ENCODE measurements at places on chromosomes 3 and 15.

DNA sequence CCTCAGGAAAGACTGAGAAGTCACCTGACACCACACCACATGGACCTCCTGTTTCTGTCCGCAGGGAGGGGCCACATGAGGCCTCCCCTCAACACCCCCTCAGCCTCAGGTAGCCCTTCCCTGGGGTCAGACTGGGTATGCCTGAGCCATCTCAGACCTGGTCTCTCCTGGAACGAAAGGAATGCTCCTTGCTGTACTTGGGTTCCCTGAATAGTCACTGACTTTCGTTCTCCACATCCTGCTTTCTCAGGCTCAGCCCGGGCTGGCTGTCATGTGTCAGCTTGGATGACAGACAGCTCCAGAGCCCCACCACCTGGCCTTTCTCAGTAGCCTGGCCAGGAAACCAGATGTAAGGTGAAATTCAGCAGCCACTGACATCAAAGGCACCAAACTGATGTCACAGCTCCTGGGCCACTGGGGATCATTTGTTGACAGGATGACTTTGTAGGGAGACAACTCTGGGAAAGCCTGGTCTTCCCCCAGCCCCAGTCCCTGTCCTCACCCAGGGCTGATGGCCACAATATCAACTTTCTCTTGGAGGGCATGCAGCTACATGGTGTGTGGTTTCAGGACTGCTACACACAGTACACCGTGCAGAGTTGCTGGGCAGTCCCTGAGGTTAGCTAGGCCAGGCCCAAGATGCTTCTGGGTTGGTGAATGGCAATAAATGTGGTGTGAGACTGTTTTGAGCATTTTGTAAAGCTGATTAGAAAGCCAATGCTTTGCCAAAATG lies 141.4 kb upstream of the MRPS22 start:
- DNase-seq, result no peak

- DNase-seq, result no peak
Observed at GRCh38 chr3:187919048-187919447, 173.8 kb upstream of the BCL6 start.

DNA sequence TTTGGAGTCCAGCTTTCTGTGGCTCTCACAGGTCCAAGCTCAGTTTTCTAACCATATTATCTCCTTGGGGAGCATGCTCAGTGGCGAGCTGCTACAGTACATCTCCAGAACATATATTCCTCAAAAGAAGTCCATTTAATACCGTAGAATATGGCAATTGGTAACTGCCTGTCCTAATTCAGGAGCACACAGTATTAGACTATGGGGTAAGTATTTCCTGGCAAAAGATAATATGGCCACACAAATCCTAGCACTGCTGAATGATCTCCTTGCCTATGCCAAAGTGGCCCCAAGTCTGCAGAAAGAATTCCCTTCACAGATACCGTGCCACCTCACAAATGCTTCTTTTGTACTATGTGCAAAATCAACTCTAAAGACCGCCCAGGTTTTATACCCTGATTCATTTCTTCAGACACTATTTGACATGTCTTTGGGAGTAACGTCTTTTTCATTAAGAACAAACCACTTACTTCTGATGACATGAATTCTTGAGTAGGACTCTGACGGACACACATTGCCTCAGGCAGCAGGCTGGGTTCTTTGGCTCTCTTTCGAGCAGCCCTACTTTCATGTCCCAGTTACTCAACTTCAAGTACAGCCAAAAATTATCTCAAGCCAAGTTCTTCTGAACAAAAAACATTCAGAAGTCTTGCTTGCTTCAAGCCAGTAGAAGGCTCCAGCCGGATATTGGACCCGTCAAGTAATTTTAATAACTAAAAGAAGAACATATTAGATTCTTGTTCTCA lies 368.3 kb upstream of the DCBLD2 start:
- DNase-seq, result no peak

GRCh38 chr3:197463279-197463678 lies 92.5 kb downstream of the BDH1 start:
- DNase-seq, result no peak

DNA sequence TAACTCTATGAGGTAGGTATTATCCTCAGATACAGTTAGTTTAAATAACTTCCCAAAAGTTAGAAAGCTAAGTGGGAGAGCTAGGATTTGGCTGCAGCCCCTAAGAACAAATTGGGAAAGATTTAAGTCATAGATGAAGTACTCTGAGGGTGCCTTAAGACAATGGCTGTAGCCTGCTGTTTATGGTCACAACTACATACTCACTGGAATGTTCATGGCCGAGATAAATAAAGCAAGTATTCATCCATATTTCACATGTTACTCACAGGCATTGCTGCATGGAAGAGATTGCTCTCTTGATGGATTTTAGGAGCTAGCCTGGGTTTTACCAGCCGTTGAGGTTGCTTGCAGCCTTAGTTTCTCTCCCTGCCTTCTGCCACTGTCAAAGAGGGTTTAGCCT lies 145.0 kb downstream of the CMSS1 start:
- DNase-seq, result no peak

GRCh38 chr3:15708882-15709677 lies 88.7 kb downstream of the ANKRD28 start:
- DNase-seq, result no peak

DNA sequence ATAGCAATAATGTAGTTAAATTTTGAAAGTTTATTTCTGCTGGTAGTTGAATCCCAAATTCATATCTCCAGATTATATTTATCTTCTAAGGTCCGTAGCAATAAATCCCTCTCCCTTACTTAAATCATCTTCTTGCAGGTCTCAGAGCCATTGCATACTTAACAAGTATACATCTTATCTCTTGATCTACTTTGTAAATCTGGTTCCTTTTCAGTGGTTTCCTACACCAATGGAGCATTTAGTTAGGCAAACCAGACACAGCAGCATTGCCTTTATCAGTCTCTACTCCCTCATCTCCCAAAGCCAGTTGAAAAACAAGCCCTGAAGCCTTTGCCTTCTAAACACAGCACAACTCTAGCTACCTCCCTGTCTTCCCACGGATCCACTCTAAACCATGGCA lies 440.9 kb downstream of the CNTN6 start:
- no peak for DNase-seq

DNA sequence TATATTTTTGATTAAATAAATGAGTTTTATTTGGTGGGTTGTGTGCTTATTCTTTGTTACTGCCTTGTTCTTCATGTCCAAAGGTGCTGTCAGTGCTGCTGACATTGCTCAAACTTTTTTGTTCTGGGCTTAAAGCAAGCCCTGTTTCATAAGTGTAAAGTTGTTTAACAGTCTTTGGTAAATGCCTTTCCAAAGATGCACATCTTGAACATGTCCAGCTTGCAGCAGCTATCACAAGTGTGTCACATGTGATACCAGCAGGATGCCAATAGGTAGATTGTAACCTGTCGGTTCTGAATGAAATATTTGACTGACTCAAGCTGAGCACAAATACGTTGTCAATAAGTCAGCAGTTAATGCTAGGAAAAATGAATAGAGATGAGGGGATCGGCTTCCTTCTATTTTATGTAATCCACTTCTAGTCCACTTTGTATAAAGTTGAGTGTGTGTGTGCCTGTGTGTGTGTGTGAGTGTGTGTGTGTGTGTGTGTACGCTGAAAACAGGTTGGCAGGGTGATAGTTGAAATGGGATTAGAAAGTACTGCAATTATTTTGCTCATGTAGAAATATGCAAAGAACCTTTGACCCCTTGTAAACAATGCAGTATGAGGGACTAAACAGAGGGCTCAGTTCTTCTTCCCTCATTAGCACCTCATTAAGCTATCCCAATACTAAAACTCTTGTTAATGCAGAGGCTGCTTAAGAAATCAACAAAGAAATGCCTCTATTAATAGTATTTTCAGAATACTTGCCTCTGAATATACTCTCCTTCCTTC lies 986.5 kb downstream of the TUSC7 start:
- no peak for DNase-seq

DNA sequence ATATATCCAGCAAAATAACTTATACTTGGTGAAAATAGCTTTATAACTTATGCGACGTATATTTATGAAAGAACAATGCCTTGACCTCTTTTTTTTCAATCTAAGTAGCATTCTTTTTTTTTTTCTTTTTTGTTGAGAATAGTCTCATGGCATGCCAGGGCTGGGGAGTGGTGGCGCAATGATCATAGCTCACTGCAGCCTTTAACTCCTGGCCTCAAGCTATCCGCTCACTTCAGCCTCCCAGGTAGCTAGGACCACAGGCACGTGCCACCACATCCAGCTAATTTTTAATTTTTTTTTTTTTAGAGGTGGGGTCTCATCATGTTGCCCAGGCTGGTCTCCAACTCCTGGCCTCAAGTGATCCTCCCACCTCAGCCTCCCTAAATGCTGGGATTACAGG lies 43.5 kb downstream of the RAB8B start:
- no peak for DNase-seq

DNA sequence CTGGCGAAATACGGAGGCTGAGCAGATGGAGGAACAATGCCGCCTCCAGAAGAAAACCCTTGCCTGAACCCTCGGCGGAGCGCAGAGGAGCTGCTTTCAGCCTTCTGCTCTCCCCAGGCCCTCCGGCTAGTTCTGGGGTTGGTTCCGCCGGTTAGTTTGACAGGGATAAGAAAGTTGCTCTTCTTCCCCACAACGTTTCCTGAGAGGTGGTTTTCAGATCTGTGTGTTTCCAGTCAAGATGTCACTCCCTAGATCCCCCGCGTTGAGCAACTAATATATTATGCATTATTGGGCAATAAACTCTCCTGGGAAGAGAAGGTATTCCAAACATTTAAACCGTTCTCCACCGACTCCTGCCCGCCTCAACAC lies 551 bp downstream of the NLGN1 start:
- DNase-seq, result no peak

DNA sequence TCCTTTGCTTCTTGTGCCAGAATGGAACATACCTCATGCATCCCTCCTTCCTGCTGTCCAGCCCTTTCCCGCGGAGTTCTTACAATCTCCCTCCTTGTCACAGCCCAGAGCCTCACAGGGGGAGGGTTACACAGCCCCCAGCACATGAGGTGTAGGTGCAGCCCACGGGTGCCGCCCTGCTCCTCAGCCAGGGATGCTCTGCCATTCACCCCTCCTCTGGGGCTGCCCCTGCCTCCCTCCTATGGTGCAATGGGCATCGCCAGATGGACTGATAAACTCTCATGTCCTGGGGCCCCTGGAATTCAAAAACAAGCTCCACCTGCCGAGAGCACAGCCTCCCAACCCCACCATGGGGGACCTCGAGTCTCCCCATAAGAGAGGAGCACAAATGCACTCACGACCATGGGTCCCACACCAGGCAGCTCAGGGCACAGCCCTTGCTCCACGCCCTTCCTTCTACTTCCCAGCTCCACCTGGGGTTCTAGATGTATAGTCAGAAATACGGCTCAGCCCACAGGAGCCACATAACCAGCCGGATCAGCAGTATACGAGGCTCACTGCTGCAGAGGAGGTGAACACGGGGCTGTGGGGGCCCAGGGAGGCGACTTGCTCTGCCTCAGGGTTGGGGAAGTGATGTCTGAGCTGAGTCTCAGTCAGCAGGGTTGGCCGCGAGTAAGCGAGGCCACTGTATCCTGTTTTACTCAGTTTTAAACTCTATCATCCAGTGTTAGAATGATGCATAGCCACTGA lies 269.7 kb upstream of the LYSMD4 start:
- DNase-seq, result no peak

- no peak for DNase-seq
Observed at GRCh38 chr3:197023998-197024651, 5.5 kb downstream of the MELTF start.

- no peak for DNase-seq
Observed at GRCh38 chr3:73497646-73498406, 126.9 kb downstream of the PDZRN3 start.

- DNase-seq, result no peak
Observed at GRCh38 chr3:177333533-177334520, 136.5 kb upstream of the TBL1XR1 start.

- no peak for DNase-seq
Observed at GRCh38 chr3:126472277-126473006, 3.2 kb downstream of the ZXDC start.

DNA sequence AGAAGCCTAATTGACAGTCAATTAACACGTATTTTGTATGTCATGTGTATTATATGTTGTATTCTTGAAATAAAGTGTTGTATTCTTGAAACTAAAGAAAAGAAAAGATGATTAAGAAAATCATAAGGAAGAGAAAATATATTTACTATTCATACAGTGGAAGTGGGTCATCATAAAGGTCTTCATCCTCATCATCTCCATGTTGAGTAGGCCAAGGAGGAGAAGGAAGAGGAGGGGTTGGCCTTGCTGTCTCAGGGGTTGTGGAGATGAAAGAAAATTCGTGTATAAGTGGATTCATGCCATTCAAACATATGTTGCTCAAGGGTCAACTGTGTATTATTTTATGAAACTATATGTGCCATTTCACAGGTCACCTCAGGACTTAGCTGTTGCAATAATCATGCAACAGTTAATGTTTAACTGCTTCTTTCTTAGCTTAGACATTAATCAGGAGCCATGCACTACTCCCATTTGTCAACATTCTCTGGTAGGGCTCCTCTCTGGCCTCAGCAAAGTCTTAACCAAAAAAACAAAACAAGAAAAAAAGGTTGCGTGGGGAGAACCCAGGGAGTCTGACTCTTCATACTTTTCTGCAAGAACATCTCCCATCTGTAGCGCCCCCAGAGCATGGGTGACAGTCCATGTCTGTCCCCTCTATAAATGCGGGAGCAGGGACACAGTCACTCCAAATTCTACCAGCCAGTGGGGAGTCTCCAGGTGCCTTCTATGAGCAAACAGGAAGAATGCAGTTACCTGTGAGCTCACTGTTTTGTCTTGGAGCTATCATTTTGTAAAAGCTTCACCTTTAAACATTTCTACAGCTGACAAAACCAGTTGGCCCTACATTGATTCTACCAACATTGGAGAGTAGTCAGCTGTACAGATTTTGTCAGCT lies 19.9 kb upstream of the LRRC2 start:
- DNase-seq, result no peak

DNA sequence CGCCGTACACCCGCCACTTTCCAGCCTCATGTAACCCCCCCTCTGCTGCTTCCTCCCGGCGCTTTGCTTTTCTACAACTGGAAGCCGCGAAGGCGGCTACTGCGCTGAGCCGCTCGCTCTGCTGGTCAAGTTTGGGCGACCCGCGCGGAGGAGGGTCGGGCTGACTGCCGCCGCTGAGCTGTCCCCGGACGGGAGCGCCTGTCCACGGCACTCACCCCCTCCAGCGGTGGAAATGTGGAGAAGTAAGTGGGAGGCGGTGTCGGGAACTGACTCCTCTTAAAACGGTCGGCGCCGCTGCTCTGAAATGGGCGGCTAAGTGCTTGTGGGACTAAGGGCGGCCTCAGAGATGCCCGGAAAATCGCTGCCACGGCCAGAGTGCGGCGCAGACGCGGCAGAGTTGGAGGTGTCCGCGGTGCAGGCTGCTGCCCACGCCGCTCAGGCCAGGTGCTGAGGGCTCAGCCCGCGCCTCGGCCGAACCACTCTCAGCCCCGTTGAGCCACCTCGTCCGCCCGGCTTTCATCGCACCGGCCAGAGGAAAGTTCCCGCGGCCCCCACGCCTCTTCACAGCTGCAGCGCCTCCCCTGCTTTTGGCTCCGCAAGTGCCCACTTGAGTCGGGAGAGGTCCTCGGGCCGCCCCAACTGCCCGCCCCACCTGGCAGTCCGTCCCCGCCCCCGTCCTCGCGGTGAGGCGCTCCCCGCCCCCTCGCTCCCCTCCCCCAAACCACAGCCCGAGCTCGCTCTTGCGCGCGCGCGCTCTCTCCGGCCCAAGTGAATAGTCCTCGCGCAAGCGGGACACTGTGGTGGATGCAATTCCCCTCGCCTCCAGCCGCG lies at the start of gene EPHA6:
Gene EPHA6, plus strand, starts transcription at position 775 of the 831 bp plus-strand sequence.
- no peak for DNase-seq
